ENCODE measurements at places on chromosomes 12 and 14.
A peak's percentile ranks its signal among the peaks of the same experiment; 100 is the strongest.

DNA sequence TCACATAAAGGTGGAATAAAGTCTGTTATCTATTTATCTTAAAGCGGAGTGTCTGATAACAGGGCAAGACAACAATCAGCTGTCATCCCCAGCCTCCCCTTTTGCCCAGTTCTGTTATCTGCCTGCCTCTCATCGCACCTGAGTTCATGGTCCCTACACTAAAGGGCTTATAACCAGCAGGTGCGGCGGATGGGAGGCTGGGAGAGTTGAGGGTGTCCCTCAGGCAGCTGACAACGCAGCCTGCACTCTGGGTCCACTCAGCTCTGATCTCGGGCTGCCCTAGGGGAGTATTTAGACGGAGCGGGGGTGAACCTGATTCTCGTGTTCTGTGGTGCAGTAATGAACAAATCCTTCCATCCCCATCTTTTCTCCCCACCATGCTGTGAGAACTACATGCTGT, 34.0 kb upstream of the JDP2 start:
- DNase-seq = no peak

DNA sequence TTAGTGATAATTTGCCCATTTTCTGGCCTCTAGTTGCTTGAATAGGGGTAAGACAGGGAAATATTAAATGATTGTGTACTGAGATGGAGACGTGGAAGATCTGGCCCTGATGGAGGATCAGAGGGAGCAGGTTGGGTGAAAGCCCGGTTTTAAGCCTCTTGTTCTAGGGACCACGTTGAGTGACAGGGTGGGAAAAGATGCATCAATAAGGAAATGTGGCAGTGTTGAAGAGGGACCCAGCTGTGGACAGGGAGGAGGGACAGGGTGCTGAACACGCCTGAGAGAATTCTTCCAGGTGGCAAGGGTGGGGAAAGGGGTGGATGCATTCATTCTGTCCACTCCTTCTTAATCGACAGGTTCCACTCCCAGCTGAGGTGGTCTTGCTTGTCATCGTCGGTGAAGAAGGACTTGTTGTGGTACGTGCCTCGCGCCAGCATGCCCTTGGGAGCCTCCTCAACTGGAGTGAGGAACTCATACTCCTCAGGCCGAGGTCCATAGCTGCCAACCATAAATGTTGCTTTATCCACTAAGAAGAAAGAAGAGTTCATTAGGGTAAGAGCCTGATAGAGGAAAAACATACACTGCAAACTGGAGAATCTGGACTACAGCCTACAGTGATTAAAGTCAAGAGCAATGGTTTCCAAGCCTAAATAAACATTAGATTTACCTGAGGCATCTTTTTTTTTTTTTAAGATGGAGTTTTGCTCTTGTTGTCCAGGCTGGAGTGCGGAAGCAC, 4.0 kb upstream of the ERP27 start:
- DNase-seq = no peak

DNA sequence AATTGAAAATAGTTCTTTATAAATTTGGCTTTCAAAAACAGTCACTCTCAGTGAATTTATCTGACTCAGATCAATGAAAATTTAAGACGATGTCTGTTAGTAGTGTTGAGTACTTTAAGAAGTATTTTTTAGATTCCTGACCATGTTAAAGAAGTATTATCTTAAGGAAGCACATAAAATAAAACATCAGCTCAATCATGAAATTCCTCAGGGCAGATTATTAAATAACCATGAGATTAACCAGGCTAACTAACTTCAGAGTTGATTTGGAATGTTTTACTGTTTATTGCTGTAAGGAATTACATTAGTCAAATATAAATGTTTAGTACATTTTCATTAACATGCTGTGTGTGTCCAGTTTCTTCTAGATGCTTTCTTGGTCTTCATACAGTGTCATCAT, 160.2 kb downstream of the PELI2 start:
- no peak for DNase-seq

GRCh38 chr12:79020106-79020505, 155.5 kb downstream of the SYT1 start:
- DNase-seq = no peak

GRCh38 chr14:68892961-68893360, 86.1 kb downstream of the ACTN1 start:
- no peak for DNase-seq

- DNase-seq = no peak
These were observed 10.4 kb downstream of the APPL2 start for GRCh38 chr12:105225505-105226015.

DNA sequence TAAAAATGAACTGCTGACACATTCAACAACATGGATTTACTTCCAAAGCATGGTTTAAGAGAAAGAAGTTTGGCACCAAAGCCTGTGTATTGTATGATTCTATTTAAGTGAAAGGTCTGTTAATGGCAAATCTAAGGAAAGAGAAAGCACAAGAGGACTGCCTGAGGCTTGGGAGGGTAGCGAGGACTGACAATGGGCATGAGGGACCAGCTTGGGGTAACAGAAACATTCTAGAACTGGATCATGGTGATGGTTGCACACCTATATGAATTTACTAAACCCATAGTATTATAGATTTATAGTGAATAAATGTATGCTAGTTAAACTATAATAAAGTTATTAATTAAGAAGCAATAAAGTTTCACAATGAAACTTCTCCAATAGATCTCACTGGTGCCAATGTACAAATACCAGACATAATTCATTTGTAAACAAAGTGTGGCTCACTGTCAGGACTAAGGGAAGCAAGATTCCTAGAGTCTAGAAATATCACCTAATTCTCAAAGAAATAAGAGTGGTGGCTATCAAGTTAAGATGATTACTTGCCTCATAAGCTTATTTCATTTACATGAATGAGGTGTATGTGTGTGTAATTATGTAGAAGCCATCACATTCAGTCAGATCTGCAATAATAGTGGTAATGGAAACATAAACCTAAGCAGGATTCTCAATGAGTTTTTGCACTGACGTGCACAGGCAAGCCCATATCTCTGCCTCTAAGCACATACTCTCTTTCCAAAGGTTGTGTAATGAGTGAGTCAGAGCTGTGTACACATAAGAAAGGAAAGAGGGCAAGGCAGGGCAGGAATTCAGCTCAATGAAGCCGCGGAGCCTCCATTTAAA, 353.4 kb downstream of the KCNH5 start:
- peak; percentile 46 for DNase-seq

GRCh38 chr12:62827042-62827441, 107.9 kb downstream of the PPM1H start:
- DNase-seq = no peak

- DNase-seq = no peak
These were observed 102.5 kb upstream of the RTL1 start for GRCh38 chr14:101006008-101006407.

DNA sequence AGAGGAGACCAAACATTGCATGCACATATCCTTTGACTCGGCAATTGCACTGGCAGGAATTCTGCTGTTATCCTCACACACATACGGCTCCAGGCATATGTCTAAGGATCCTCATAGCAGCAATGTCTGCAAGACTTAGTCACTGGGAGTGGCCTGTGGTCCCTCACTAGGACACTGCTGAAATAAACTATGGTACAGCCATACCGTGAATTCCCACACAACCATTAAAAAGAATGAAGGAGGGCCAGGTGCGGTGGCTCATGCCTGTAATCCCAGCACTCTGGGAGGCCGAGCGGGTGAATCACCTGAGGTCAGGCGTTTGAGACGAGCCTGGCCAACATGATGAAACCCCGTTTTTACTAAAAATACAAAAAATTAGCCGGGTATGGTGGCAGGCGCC, 105.1 kb downstream of the ZFP36L1 start:
- no peak for DNase-seq

GRCh38 chr12:51997136-51997535, 9.6 kb upstream of the TAMALIN start:
- DNase-seq = no peak

GRCh38 chr14:20823859-20824258, 21.2 kb upstream of the RNASE1 start:
- DNase-seq = no peak

DNA sequence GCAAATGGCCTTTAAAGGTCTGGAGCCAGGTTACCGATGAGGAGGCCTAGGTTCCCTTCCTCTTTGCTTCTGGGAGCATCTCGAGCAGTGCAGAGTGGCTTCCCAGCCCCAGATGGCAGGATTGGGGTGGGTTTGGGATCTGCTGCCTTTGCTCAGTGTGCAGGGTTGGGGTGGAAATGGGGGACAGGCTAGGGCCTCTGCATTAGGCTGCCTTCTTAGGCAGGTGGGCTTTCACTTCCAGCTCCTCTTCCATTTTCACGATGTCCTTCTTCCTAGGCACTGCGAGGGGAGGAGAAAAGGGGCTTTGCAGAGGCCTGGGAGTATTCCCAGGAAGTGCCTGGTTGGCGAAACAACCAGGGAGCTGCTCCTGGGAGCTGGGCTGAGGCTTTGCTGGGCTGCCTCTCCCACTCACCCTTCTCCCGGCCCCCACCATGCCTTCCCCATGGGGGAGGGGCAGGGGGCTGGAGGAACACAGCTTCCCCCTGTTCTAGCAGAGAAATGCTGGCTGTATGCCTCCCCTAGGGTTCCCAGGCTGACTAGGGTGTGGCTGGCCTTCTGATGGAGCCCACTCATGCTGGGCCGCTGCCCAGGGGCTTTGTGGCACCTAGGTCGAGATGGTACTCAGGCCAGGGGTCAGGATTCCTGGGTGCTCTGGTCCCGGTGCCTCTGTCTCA, 2.4 kb downstream of the NR4A1 start:
- DNase-seq = no peak

GRCh38 chr12:95634622-95635621, 83.6 kb upstream of the USP44 start:
- DNase-seq = peak; percentile 92

DNA sequence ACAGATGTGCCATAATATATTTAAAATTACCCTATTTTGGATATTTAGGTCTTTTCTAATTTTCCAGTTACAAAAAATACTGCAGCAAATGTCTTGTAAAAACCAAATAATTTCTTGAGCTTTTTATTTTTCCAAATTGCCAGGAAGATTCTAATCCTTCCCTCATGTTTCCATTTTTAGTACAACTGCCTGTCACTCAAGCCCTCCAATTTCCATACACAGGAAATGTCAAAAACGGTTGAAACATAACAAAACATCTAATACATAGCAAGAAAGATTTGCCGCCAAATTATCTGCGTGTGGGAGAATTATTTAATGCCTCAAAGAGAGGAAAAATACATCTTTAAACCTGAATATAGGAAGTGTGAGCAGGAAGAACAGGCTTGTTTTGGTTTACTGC, 2.3 kb upstream of the FOXJ2 start:
- DNase-seq = no peak

- DNase-seq = no peak
These were observed 310.7 kb downstream of the AEBP2 start for GRCh38 chr12:19749906-19750574.

DNA sequence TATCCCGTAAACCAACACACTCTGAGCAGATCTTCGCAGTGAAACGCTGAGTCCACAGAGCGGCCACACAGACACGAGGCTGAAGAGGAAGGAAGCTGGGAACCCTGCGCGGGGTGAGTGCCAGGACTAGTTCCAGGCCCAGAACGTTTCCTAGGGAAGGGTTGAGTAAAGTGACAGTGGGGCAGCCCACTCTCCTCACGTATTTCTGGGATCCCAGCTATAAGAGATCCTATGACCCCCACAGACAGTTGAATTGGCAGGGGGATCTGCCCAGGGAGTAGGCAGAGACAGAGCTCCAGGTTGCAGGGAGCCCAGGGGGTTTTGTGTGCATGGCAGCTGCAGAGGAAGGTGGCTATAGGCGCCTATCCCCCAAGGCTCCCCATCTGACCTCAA, 51.1 kb downstream of the GTF2A1 start:
- peak; percentile 5 for DNase-seq

DNA sequence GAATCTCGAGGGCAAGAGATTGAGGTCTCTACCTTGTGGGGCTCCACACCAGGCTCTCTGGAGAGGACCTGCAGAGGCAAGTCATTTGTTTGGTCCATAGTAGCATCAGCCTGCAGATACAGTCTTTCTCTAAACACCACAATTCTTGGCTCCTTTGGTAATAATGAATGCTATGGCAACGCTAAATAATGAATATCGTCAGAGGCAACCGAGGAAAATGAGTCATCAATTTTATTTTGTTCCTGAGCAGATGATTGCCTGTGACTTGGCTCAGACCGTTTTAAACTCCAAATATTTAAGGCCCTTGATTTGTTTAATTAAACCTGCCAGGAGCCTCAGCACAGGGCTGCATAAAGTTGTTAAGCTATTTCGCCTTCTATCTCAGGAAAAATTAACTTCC, 924.1 kb upstream of the TMEM132C start:
- DNase-seq = no peak
